ENCODE measurements at places on chromosomes 7 and 10.

DNA sequence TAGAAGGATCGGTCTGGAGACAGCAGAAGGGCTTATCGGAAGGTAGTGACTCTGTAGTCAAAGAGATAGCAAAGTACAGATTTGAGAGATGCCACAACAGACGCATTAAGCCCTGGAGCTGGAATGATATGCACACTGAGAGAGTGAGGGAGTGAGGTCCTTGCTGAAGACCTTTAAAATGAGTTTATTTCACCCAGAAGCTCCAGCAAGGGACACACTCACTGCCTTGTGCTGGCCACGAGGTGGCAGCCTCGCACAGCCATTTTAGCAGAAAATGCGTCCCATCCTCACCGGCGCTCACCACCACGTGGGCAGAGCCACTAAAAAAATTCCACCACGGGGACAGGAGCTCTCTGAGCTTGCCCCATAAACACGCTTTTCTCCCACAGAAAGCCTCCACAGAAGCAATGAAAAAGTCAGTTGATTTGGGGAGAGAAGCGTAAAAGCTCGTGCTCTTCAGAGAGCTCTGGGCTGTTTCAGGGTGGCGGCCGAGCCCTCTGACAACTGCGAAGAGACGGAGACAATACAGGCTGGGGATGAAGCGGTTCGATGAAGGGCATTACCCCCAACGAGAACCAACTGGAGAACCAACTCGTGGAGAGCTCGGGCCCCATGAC, 163.0 kb upstream of the KLF14 start:
- DNase-seq = peak; percentile 27

GRCh38 chr7:77504951-77505350, 32.1 kb upstream of the PTPN12 start:
- no peak for DNase-seq

- DNase-seq = peak; percentile 21
These were observed 46.5 kb upstream of the HGF start for GRCh38 chr7:81816312-81816711.

DNA sequence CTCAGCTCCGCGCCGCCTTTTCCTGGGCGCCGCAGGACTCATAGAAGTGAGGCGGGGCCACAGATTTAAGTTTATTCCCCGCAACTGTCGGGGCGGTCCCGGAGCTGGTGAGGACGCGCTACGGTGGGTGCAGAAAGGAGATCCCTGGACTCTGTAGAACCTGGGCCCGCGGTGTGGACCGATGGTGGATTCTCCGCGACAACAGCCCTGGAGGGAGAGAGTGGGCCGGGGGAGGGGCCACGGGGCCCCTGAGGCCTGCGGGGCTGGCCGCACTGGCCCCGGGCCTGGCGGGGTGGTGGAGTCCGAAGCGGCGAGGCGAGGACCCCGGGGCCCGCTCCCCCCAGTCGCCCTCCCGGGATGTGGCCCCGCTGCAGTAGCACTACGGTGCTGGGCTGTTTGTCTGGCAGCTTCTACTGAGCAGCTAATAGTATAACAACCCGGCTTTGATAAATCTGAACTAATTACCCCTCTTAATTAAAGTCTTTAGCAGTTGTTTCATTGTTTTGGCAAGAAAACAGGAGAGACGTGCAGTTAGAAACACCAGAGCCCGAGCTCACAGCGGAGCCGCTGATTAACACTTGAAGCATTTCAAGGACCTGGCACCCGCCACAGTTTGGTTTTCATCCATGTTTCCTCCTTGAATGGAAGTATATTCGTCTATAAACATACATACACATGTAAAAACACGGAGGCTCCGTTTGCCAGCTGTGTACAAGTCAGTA, 4.2 kb downstream of the FEZF1 start:
- DNase-seq = peak; percentile 88

- no peak for DNase-seq
These were observed 1.3 kb downstream of the OGA start for GRCh38 chr10:101816913-101817336.

DNA sequence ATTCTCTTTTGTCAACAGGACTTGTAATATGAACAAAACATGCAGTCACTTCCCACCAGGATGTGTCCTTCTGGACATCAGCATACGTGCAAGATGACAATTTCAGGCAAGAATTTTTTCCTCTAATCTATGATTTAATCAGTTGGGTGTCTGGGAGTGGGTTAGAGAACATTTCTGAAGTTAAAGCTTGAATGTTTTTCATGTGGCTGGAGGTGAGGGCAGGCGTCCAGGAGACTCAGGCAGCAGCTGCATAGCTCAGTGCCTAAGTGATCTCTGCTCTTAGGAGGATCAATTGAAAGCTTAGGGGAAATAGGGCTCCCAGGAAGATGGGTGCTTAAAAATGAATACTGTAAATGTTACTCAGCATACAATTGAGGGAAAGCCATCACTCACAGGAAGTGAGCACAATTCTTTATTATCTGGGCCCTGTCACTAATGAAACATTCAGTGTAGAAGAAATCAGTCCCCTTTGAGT, 457.6 kb upstream of the KLF6 start:
- no peak for DNase-seq

- DNase-seq = no peak
These were observed 818.8 kb downstream of the GATA3 start for GRCh38 chr10:8873310-8873709.

- DNase-seq = no peak
These were observed 47.0 kb downstream of the TMEM106B start for GRCh38 chr7:12258074-12258473.

DNA sequence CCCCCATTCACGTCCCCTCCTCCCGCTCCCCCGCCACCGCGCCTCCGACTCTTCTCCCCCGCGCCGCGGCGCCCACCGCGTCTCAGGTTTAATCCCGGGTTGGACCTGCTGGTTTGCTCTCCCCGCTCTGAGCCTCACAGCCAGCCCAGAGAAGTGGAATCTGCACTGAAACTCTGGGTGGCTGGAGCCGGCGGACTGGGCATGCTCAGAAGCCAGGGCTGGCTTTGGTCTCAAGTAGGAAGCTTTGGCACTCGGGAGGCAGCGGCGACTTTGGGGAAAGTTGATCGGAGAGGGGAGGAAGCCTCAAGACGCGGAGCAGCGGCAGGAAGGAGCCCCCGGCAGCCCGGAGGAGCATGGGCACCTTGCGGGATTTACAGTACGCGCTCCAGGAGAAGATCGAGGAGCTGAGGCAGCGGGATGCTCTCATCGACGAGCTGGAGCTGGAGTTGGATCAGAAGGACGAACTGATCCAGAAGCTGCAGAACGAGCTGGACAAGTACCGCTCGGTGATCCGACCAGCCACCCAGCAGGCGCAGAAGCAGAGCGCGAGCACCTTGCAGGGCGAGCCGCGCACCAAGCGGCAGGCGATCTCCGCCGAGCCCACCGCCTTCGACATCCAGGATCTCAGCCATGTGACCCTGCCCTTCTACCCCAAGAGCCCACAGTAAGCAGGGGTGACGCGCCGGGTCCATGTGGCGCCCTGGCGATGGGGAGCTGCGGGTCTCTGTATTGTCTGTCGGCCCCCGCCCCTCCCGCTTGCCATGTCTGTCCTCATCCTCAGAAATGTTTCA, at the start of gene PRKG1:
Gene PRKG1 (plus strand): TSS at position 250 of the 791 bp plus-strand sequence.
- DNase-seq = peak; percentile 19

DNA sequence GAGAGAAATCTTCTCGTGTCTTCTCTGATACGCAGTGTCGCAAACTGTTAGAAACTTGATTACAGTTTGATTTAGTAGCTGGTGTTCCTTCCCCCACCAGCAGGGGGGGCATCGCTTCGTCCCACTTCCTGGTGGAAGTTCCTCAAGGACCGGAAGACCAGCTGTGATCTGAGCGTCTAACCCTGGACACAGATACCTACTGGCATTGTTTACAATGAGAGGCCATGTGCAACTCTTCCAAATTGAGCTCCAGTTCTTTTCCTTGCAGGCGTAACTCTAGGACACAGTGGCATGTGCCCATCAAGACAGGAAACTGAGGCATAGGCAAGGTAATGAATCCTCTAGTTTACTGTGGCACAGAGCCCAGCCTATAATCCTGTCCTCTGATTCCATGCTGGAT, 219.0 kb downstream of the CCDC3 start:
- peak; percentile 1 for DNase-seq

- DNase-seq = no peak
These were observed 50.8 kb upstream of the CACNA2D1 start for GRCh38 chr7:82494420-82494819.

GRCh38 chr7:89661876-89662275, 492.4 kb upstream of the STEAP1 start:
- no peak for DNase-seq

- no peak for DNase-seq
These were observed 130.2 kb downstream of the LRRC4 start for GRCh38 chr7:127900732-127901685.

- no peak for DNase-seq
These were observed 61.7 kb upstream of the KCNIP2 start for GRCh38 chr10:101905251-101905650.

- peak; percentile 27 for DNase-seq
These were observed 588 bp downstream of the GET4 start for GRCh38 chr7:876972-877311.

GRCh38 chr7:143280160-143280559, 4.6 kb upstream of the TMEM139 start:
- no peak for DNase-seq

DNA sequence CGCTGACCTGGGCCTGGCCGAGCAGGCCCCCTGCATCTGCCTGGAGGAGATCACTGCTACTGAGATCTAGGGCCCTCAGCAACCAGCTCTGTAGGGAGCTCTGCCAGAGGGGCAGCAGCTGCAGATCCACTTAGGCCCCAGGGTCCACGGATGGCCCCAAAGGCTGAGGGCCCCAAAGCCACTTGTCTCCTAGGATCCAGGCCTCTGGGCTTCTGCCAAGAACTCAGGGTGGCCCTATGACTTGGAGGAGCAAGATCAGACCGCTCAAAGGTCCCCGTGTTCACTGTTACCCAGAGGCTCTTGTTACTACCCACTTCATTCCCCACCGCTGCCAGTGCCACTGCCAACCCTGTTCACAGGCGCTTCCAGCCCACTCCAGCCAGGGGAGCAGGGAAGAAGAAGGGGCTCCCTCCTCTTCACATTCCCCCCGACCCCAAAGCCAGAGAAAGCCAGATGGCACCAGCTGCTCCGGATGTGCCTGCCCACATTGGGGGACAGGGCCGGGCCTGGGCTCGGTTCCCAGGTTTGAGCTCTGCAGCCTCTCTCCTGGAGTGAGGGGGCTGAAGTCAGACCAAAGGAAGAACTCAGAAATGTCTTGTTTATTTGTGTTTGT, 7.6 kb downstream of the LZTS2 start:
- no peak for DNase-seq

- DNase-seq = no peak
These were observed 54.8 kb upstream of the CCDC71L start for GRCh38 chr7:106715730-106716129.

DNA sequence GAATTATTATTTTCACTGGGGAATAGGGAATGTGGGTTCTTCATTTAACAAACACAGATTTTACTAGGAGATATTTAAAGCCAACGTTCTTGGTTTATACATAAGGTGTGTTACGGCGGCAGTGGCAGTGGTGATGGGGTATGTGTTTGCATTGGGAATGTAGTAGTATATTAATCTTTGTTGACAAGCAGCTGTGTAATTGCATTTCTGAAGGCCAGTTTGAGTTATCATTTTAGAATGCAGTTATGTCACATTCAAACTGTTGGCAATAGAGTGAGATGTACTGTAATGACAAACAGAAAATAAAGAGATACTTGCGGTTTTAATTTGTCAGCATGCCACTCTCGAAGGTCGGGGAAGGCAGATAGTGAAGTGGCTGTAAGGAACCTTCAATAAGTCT, 628.6 kb upstream of the POM121L12 start:
- no peak for DNase-seq

- DNase-seq = no peak
These were observed 53.9 kb downstream of the TACC2 start for GRCh38 chr10:122042836-122043235.

GRCh38 chr7:13933091-13933490, 56.4 kb downstream of the ETV1 start:
- DNase-seq = no peak

- no peak for DNase-seq
These were observed 43.3 kb upstream of the EZH2 start for GRCh38 chr7:148927123-148928045.

- DNase-seq = no peak
These were observed 23.3 kb upstream of the PDGFA start for GRCh38 chr7:542713-543500.

GRCh38 chr7:131061818-131062217, 265.9 kb upstream of the MKLN1 start:
- DNase-seq = no peak

- no peak for DNase-seq
These were observed 173.9 kb downstream of the PPP1R17 start for GRCh38 chr7:31860925-31861324.

- DNase-seq = no peak
These were observed 135.7 kb downstream of the TCF7L2 start for GRCh38 chr10:113085776-113086175.

DNA sequence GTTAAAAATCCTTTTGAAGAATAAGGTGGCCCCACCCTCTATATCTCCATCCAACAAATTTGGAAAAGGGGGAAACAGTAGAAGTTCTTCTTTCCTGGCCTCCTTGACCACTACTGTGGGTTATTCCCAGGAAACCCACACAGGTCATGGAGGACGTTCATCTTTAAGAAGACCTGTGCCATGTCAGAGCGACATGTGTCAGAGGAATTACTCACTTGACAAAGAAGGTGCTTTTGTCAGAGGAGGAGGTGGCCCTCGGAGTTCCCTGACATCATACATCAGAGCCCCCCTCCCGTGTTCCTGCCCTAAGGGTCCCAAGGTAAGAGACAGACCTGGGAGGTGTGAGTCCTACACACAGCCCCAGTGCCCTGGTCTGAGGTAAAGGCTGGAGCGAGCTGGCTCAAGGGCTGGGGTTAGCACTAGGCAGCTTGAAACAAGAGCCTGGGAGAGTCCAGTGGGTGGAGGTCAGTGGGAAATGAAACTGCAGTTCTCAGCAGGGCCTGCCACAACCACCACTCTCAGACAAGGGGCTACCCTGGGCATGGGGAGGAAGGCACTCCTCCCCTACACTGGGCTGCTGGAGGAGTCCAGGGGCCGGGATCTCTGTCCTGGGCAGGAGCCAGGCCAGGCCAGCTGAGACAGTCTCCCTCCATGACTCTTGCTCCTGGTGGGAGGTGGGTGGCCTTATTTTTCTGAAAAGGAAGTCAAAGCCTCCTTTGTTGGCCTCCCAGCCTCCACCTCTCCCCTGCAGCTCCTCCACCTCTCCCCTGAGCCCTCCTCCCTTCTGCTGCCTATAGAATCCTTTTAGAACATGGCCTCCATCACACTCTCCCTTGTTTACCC, 21.8 kb upstream of the ZMIZ1 start:
- DNase-seq = no peak

DNA sequence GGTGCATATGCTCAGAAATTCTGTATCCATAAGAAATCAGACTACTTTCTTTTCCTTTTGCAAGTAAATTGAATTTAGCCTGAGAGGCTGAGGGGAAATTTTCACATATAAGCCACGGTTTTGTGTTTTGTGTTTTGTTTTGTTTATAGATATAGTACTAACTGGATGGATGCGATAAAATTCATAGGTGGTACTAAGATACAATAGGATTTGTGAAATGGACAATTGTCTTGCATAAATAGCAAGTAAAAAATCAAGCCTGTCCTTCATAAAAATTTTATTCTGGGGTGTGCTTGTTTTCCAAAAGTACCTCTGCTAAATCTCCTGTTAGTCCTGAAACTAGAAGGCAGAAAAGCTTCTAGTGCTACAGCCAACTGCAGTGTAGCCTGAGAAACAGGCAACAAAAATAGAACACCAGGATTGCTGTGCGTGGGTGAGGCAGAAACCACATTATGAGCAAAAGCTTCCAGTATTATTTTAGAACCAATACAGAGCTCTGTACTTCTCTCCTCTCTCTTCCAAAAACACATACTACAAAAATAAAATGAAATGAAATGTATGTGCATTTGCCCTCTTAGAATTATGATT, 634 bp upstream of the HDAC9 start:
- DNase-seq = peak; percentile 38

Measured in NCI-H1105 treated with DMSO at 0.1 percent for 48 hours (cell line).